ENCODE measurements at places on chromosomes 1 and 21.

GRCh38 chr1:162687870-162688269 lies 55.6 kb downstream of the DDR2 start:
- no peak for DNase-seq

DNA sequence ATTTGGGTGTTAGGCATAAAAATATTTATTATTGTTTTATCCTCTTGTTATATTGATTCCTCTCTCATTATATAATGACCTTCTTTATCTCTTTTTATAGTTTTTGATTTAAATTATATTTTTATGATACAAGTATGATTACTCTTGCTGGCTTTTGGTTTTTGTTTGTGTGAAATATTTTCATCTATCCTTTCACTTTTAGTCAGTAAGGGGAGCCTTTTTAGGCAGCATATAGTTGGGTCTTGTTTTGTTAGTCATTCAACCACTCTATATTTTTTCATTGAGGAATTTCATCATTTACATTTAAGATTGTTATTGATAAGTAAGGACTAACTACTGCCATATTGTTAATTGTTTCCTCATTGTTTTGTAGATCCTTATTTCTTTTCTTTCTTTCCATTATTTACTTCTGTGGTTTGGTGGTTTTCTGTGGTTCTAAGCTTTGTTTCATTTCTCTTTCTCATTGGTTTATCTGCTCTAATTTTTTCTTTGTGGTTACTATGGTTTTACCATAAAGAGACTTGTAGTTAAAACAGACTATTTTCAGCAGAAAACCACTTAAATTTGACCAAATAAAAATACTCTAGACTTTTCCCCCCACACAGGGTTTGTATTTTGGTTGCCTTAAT lies 593.1 kb downstream of the NUF2 start:
- DNase-seq, result no peak

DNA sequence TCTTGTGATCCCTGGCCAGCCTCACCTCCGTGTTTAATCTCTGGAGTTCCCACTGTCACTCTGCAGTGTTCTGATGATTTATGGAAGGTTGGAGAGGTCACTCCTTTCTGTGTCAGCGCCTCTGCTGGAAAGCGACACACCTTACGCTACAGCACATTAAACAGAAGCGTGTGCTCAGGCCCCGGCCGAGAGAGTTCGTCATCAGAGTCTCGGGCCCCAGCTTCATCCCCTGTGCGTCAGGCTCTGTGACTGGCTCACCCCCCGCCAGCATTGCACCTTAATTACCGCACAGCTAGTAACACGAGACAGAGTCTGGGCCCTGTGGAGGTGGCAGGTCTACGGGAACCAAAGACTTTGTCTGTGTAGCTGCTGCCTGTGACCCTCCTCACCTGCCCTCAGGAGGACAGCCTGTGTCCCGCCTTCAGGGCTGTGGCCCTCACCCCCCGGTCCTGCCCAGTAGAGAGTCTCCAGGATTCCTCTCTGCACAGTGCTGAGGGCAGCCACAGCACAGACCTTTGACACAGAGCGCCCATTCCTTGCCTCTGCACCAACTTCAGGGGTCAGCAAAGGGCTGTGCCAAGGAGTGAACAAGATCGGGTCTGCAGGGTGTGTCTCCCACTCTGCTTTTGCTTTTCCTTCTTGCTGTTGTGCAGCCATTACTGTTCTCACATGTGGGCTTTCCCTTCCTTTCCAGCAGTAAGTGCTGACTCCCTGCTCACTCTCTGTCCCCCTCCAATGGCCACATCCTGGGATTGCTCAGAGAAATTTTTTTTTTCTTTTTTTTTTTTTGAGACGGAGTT lies 157.6 kb downstream of the PGBD5 start:
- peak; percentile 39 for DNase-seq

DNA sequence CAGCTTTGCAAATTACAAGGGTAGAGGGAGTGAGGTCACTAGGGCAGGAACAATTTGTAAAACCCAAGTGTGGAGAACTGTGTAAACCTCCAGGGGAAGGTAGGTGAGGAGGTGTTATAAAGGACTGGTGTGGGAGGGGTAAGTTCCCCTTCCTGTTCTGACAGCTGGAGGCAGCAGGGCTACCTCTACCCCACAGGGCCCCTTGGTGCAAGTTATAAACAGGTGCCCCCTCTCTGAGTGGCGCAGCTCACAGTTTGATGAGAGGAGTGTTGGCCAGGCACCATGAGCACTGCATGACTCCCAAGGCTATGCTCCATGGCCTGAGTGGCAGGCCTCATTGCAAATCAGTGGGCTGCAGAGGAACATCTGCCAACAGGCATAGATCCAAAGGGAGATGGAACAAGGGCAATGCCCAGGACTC lies 41.0 kb downstream of the MFSD2A start:
- no peak for DNase-seq

DNA sequence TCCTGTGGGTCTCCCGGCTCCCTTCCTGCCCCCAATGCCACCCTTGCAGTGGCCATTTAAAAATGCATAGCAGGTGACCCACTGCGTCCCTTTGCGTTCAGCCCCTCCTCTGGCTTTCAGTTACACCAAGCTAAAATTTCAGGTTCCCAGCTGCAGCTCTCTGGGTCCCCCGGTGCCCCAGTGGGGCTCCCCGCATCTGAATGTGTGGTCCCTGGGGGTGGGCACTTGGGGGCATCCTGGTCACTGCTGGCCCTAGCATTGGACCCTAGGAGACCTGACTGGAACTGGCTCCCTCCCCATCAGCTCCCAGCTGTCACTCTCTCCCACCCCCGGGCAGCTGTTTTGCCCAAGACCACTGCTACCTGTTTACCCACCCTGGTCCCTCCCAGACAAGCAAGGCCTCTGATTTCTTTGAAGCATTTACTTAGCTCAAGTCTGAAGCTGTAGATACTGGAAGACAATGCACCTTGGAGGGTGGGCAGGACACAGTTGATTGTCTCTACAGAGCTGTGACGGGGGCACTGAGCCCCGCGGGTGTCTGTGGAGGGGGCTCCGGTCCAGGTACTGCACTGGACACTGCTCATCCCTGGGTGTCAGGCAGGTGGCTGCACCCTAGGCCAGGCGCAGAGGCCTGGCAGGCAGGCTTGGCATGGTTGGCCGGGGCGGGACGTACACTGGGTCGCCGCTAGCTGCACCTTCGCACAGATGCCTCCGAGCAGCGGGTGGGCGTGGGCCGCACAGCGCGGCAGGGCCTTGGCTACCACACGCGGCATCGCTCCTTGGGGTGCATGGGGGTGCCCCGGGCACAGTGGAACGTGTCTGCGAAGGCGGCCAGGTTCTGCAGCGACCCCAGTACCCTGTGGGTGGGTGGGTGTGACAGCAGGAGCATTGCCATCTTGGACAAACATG lies 3.9 kb downstream of the PRXL2B start:
- DNase-seq, result no peak

- no peak for DNase-seq
These were observed 33.5 kb upstream of the CCDC27 start for GRCh38 chr1:3718764-3719163.

DNA sequence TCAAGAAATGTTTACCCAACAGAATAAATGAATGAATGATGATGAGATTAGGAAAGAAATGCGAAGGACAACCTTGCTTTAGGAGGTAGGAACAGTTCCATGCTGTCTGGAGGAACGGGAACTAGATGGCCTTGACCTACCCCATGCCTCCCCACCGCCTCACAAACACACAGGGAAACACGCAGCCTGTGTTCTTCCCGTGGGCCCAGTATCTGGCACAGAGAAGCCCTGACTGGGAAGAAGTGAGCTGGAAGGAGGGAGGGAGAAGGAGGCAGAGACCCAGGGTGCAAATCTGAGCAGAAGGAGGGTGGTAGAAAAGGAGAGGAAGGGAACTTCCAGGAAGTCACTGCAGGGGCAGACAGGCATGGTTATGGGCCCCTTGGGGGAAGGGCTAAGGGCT lies 3.5 kb upstream of the ADORA1 start:
- DNase-seq, result no peak

DNA sequence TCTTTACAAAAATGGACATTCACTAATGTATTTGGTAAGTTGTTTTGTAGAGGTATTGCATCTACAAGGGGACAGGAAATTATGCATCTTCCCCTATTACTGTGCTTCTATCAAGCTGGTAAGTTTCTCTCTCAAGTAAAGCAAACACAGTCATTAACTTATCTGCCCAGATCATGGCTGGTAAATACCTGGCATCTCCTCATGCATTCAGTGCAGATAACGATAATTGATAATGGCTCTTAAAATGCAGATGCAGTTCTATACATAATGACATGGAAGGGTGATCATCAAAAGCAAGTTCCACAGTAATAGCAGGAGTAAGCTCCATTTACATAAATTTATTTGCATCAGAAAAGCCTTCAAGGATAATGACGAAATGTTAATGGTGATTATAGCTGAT lies 122.4 kb downstream of the SIPA1L2 start:
- no peak for DNase-seq

GRCh38 chr1:159867664-159868026 lies 5.2 kb upstream of the VSIG8 start:
- no peak for DNase-seq

- no peak for DNase-seq
These were observed 15.3 kb upstream of the ZNF678 start for GRCh38 chr1:227548119-227548397.

DNA sequence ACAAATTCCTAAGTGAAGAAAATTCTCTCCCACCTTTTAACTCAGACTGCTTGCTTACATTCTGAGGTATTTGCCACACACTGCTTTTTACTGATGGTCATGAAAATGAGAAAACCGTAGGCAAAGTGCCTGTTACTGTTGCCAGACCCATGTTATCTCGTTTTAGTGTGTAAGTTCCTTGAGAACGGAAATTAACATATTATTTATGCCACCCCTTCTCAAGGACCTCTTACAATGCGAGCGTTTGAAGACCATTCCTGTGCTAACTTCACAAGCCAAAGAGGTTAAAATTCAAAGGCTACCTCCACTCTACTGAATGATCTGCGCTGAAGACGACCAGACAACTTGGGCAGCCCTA lies 509 bp downstream of the NVL start:
- DNase-seq, result no peak

GRCh38 chr1:18284805-18285537 lies 177.4 kb downstream of the IGSF21 start:
- DNase-seq, result no peak

DNA sequence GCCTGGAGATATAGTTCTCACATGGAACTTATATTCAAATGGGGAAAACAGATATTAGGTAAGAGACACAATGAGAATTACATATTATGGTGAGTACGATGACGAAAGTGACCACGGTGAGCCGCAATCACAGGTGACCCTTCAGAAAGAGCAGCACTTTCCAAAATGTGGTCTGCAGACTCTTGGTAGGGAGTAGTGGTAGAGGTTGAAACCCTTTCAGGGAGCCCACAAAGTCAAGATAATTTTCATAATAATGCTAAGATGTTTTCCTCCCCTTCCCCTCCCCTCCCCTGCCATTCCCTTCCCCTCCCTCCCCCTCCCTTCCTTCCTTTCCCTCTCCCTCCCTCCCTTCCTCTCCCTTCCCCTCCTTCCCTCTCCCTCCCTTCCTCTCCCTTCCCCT lies 83.5 kb upstream of the AKT3 start:
- DNase-seq, result no peak

DNA sequence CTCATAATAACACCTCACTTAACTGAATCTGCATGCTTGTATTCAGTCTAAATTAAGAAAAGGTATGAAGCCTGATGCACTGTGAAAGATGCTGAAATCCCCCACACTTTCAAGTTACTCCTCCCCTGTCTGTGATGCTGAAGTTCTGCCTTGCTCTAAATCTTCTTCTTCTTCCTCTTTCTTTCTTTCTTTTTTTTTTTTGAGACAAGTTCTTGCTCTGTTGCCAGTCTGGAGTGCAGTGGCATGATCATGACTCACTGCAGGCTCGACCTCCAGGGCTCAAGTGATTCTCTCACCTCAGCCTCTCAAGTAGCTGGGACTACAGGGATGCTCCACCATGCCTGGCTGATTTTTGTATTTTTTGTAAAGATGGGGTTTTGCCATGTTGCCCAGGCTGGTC lies 231.0 kb upstream of the B3GALT2 start:
- no peak for DNase-seq

DNA sequence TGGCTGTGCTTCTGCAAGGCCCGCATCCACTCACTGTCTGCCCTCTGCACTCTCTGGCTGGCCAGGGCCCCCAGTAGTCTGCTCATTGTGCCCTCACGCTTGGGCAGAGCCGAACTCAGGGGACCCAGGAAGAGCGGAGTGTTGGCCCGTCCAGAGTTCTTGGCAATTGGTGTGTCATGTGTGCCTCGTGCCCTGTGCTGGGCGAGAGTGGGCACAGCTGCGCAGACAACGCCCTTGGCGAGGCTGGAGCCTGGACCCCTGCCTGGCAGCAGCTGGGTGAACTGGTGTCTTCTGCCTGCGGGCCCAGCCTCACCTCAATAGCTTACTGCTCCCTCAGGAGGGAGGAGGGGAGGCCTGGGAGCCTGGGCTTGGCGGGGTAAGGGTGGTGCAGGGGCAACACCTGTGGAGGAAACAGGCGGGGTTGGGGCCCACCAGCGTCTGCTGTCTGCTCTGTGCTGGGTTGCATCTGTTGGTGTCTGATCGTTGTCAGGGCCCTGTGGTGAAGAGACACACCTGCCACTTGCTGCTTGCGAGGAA lies 2.1 kb downstream of the GUK1 start:
- no peak for DNase-seq

- no peak for DNase-seq
These were observed 16.9 kb upstream of the SMIM12 start for GRCh38 chr1:34876406-34876805.

DNA sequence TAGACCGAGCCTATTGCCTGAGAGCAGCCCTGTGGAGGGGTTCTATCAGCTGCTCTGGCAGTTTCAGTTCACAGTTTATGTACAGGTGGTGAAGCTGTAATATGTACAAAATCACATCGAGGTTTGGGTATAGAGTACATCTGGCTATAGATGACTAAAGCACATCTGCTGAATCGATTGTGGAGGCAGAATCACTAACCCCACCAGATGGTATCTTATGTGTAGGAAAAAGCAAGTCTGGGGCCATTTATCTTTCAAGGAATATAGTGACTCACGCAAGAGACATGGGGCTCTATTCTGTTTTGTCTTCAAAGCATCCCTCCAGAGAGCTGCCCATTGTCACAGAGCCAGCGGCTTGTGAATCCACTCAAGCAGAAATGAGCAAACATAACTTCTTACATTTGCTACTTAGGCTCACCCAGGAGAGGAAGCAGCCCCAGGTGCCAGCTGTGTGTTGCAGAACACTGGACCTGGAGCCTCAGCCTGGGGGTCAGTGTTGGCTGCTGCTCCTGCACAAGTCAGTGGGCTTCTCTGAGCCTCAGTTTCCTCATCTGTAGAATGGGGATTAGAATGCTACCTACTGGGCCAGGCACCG lies 21.3 kb downstream of the MIIP start:
- no peak for DNase-seq

GRCh38 chr1:244918421-244919319 lies 54.3 kb upstream of the HNRNPU start:
- DNase-seq, result peak; percentile 10

GRCh38 chr21:26641062-26641461 lies 68.0 kb upstream of the CYYR1 start:
- DNase-seq, result no peak

DNA sequence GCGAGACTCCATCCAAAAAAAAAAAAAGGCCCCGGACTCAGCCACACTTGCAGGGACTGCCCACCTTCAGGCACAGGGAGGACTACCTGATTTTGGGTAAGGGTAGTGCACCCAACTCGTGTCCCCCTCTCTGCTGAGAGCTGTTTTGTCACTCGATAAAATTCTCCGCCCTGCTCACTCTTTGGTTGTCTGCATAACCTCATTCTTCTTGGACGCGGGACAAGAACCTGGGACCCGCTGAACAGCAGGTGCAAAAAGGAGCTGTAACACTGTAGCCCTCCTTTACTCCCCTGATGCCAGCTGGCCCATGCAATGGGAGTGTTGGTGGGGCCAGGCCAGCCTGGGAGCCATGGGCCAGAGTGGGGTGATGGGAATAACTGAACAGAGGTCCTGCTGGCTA lies 10.6 kb downstream of the S100B start:
- no peak for DNase-seq

Measured in amniotic stem cell (primary cell).